ENCODE measurements at places on chromosomes 5 and 9.

DNA sequence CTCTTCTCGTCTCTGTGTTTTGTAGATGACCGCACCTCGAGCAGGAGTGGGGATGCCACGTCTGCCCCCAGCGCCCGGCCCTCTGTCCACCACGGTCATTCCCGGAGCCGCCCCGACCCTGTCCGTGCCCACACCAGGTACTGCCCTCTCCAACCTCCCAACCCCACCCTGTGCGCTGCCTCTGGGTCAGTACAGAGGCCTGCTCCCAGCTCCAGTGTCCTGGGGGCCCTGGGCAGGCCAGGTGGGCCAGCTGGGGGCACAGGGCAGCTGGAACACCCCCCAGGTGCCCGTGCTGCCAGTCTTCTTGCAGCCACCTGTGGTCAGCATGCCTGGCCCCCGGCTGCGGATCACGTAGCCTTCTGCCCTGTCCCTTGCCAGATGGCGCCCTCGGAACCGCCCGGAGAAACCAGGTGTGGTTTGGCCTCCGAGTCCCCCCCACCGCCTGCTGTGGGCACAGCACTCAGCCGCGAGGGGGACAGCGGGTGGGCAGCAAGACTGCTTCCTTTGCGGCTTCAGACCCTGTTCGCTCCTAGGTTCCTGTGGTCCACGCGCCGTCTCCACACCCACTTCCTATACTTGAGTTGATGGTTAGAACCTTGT lies 133.7 kb downstream of the WNK2 start:
- no peak for DNase-seq

- no peak for DNase-seq
Measured at GRCh38 chr5:129223178-129223577, 128.6 kb downstream of the ISOC1 start.

- DNase-seq: no peak
Measured at GRCh38 chr5:54362992-54363625, 52.7 kb upstream of the ARL15 start.

DNA sequence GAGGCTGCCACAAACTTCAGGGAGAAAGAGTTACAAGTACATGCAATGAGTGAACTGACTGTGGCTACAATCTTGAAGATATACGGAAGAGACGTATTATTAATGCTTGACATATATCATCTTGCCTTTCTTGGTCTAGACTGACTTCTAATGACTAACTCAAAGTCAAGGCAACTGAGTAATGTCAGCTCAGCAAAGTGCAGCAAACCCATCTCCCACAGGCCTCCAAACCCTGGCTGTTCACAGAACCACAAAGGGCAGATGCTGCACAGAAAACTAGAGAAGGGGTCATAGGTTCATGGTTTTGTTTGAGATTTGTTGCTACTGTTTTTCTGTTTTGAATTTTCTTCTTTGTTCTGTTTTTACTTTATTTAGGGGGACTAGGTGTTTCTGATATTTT lies 21.0 kb downstream of the IL7R start:
- no peak for DNase-seq

DNA sequence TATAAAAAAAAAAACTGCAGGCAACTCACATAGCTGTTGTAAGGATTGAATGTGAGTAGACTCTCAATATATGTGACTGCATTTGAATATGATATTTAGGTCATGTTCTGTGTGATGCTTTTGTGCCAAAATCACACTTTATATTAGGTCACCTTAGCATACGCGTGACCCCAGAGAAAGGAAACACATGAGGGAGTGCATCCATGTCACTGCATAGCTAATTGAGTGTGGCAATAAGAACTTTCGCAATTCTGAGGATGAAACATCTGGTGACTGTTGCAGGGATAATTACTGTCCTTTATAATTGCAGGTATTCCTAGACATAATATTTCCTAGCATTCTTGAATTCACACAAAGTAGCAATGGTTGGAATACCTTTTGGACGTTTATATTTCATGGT lies 459.5 kb upstream of the KLF4 start:
- DNase-seq: no peak

Measured in ACHN (cell line).